GM12891 (cell line): ENCODE measurements at places on chromosomes 12 and 14.

DNA sequence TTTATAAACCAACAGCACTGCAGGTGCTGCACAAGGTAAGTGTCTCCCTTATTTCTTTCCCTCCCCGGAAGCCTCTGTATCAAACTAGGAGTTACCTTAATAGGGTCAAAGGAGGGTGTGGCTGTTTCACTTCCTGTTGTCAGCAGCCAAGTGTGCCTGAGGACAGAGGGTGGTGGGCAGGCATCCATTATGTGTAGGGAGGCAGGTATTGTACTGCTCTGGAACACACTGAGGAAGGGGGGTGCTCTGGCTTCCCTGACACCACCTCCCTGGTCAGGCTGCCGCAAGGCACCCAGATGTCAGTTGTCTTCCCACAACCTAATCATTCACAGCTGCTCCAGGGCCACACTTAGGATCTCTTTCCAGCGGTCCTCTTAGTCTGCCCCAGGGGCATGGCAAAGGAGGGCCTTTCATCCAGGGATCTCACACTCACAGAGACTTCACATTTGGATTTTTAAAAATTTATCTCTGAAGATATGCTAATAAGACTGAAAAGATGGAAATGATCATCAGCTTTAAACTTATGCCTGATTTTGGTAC is 132.0 kb upstream of the ARHGAP5 start:
- DNase-seq, result no peak

GRCh38 chr12:119247720-119248043 is 69.0 kb downstream of the HSPB8 start:
- no peak for DNase-seq

DNA sequence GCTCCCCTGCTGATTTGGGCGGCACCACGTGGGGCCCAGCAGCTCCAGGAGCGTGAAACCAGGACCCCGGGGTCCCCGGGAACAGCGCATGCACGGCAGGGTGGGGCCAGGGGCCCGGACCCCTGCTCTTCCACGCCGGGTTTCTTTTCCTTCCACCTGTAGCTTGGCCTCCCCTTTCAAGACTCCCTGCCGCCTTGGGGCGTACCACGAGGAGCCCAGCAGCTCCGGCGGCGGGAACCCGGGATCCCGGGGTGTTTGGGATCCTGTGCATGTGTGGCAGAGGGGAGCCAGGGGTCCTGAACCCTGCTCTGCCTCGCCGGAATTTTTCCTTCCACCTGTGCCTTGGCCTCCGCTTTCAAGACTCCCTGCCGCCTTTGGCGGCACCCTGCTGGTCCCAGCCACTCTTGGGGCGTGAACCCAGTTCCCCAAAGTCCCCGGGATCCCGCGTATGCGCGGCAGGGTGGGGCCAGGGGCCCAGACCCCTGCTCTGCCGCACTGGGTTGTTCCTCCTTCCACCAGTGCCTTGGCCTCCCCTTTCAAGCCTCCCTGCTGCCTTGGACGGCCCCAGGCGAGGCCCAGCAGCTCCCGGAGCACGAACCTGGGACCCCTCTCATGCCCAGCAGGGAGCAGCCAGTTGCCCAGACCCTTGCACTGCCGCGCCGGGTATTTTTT is 322.7 kb downstream of the ALG10 start:
- no peak for DNase-seq

DNA sequence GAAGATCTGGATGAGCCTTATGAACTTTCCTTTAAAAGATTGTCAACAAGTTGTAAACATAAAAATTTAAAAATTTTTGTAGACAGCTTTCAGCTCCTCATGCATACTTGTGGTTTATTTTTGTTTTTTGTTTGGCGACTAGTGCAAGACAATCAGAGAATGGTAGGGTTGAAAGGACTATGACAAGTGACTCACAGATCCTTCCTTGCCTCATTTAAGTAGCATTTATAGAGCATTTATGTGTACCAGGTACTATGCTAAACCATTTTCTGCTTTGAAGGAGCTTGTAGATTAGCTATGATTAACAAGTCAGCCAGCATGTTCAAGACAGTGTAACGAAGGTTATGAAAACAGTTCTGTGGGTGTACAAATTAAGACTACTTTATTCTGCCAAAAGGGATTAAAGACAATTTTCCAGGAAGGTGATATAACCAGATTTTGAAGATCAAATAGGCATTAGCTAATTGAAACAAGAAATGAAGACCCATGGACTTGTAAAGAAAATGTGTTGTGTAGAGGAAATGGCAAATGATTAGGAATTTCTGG is 122.0 kb downstream of the PCNX1 start:
- no peak for DNase-seq

DNA sequence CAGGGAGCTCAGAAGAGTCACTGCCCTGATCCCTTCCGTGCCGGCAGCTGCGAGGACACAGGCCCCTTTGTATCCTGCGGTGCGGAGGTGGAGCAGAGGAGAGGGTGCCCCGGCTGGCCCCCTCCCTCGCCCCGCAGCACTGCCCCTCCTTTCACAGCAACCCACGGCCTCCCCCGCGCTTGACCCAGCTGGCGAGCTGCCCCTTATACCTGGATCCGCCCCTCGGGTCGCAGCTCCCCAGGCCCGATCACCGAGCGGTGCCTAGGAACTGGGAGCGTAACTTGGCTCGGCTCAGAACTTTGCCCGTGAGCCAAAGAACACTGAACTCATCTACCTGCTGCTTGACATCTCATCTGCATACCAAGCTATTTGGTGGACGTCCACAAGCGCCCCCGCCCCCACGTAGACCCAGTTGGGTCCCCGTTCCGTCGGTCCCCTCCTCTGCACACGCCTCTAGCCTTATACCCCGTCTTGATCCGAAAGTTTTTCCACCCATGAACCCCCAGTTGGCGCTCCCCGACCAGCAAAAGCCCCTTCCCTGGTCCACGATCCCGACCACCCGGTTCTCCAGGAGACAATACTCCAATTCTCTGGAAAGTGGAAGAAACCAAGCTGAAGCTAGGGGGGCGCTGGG is 697 bp upstream of the DNAJC14 start:
- peak; percentile 57 for DNase-seq
